NCI-H2081 treated with DMSO at 0.1 percent for 48 hours (cell line): ENCODE measurements at places on chromosomes 12 and 14.

DNA sequence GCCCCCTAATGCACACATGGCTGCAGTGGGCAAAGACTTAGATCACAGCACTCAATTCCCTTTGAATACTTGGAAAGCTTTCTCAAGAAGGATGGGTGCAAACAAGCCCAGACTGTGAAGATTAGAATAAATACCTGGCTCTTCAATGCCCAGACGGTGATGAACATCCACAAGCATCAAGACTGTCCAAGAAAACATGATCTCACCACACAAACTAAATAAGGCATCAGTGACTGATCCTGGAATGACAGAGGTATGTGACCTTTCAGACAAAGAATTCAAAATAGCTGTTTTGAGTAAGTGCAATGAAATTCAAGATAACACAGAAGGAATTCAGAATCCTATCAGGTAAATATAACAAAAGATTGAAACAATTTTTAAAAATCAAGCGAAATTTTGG is 43.8 kb upstream of the ZDHHC17 start:
- DNase-seq: no peak

DNA sequence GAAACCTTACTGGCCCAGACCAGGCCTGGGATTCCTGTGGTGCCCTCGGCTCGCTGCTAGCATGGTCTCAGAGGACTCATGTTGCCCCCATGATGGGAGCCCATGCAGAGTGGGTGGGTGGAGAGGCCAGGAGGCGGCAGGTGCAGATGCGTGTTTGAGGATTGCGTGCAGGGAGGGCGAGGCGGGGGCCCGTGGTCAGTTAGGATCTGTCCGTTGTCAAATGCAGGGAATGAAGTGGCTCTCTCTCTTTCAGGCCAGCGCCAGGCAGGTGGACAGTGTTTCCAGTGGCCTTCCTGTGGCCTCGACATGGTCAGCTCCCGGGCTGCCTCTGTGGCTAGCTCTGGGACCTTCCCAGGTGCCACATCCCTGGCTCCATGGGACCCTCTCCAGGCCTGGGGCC is 39.3 kb upstream of the DLK1 start:
- no peak for DNase-seq

- no peak for DNase-seq
Measured at GRCh38 chr12:55696796-55697462, 10.8 kb downstream of the ITGA7 start.

- DNase-seq: no peak
Measured at GRCh38 chr12:121205491-121205890, 4.4 kb upstream of the P2RX4 start.

DNA sequence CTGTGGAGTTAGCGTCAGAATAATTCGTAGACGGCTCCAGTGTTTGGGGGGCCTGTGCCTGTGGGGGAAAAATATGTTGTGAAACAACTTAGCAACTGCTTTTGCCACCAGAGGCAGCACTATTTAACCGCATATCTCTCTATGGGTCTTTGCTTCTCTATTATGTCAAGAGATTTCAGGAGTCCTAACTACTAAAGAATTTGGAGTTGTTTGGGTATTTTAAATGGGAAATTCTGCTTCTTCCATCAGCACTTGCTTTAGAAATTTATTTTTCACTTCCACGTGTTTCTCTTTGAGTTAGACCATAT is 594 bp upstream of the CLEC14A start:
- no peak for DNase-seq

DNA sequence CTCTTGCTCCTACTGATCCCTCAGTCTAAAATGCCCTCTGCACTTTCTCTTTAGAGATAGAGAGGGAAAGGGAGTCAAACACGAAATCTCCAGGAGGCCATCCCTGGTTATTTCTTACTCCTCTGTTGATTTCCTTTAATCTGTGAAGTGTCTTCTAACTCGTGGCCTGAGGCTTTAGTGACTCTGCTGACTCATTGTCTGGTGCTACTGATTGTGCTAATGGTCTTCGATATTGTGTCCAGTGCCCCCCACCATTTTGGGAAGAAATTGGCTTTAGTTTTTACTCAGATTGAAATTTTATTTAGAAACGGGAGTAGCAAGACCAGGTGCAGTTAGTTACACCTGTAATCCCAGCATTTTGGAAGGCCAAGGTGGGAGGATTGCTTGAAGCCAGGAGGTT is 839 bp downstream of the CLEC9A start:
- DNase-seq: no peak

DNA sequence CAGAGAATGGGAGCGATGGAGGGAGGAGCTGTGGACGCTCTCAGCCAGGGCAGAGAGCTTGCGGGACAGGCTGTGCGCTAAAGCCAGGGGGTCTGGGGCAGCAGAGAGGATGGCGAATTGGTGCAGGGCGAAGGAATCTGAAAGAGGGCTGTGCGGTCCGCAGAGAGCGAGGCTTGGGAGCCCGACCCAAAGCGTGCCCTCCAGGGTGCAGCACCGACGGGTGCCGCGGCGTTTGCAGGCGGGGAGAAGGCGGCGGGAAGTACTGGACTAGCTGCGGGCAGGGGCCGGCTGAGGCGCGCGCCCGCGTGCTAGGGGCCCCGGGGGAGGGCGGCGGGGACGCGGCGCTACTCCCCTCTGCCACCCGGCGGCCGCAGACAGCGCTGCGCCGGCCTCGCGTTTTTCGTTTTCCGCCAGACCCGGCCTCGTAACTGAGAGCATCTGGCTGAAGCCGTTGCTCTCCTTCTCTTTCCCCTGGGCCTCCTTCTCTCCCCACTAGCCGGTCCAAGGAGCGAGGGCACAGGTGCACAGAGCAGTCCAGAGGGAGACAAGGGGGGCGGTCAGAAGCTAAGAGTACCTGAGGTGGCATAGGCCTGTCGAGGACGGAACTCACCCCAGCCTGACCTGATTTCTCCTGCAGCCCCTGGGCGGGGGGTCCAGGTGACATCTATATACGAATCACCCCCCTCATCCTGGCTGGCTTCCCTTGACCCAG is 24.9 kb downstream of the SLC6A12 start:
- DNase-seq: no peak

GRCh38 chr12:12201274-12201758 is 65.5 kb downstream of the LRP6 start:
- DNase-seq: no peak

DNA sequence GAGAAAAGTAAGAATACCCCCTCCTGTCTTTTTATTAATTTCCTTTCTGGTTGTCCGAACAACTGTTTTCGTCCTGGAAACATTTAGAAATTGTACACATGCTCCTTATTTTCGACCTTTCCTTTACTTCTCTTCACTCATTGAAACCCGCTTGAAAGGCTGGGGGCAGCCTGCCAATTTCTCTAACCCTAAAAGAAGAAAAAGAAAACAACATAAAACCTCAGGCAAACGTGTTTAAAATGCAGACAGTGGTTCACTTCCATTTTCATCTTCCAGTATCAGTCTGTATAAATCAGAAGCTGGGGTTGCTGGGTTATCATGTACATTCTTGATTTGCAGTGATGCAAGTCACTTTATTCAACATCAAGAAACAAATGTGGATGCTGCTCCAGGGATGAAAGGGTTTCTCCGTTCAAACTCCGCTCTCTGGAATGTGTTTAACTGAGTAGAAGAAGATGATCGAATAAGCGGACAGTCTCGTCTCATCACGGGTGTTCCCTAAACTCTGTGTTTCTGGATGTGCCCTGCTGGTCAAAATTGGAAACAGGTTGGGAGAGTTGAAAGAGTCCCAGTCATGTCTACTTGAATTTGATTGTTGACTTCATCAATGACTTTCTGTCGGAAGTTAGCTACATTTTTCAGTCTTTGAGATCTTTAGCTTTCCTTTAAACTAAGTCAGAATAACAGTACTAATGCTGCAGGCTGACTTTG is 1042.2 kb downstream of the BCL11B start:
- DNase-seq: no peak

GRCh38 chr14:77908847-77909246 is 108.9 kb downstream of the ADCK1 start:
- no peak for DNase-seq

DNA sequence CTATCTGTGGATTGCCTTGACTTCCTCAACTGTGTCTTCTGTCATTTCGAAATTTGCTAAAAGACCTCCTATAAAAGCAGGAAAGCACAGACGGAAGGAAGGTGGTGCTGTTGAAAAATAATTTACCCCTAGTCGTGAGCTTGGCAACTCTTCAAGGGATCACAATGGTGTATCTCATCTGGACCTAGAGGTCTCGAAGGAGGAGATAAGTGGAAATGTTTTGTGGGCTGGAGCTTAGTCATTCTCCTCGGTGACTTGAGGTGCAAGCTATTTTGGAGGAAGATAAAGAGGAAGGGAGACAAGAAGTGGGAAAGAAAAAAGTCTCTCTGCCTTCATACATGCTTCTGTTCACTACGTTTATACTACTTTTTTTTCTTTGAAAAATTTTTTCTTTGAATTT is 89.9 kb downstream of the FLRT2 start:
- no peak for DNase-seq

- DNase-seq: peak; percentile 5
Measured at GRCh38 chr14:77707355-77707723, 484 bp downstream of the ALKBH1 start.

GRCh38 chr12:24705216-24705615 is 243.7 kb downstream of the BCAT1 start:
- no peak for DNase-seq

DNA sequence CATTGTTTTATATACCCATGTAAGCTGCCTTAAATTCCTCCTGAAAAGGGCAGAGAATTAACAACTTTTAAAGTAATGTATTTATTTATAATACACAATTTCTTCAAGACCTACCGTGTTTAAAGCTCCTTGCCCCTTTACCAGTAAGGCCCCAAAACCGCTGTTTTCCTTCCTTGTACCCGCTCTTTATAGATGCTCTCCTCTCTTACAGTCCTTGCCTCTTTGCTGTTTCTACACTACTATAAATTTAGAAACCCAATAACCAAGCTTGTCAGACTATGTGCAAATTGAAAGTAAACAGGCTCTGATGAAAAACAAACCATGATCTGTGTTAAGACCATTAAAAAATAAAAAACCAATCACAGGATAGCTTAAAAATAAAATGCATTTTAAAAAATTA is 3.9 kb downstream of the MPHOSPH9 start:
- DNase-seq: no peak

GRCh38 chr12:105935106-105935505 is 203.6 kb downstream of the NUAK1 start:
- no peak for DNase-seq

DNA sequence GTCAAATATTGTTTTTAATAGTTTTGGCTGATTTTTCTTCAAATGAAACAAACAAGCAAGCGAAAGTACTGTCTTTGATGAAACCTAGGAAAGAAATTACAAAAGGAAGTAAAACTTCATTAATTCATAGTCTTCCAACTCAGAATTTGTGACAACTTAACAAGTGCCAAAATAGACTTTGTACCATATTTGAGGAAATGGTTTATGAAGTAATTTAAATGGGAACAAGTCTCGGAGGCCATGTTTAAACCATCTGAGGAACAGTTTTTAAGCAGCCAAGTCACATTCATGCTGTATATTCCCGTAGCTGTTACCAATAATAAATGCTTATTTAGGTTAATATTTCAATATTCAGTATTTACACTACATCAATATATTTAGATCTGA is 745 bp upstream of the ARHGDIB start:
- DNase-seq: no peak

- DNase-seq: no peak
Measured at GRCh38 chr12:49188201-49188915, 522 bp downstream of the TUBA1A start.

GRCh38 chr12:50265770-50266524 is 17.4 kb downstream of the LIMA1 start:
- no peak for DNase-seq

DNA sequence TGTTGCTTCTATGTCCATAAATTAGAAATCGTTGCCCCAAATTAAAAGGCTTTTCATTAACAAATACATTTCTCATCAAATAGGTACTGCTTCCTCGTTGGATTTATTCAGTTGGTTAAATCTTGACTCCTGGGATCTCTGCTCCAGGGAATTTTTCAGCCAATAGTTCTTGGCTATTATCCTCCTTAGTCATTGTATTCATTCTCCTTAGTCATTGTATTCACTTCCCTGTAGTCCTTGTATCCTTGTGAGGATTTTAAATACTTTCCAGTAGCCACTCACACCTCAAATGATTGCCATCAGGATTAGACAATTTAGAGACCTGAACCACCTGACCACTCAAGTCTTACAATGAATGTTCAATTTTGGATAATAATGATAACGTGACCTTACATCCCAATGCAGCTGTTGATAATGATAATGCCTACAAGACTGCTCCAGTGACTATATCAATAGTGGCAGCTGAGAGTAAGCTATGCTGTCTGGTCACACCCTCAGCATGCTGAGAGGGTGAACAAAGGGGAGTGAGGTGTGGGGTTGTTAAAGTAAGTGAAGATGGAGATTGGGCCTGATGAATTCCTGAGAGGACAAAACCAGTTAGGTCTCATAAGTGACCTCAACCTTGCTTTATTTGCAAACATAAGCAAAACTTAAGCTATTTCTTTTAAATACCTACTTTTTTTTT is 193.7 kb upstream of the RTL1 start:
- no peak for DNase-seq

DNA sequence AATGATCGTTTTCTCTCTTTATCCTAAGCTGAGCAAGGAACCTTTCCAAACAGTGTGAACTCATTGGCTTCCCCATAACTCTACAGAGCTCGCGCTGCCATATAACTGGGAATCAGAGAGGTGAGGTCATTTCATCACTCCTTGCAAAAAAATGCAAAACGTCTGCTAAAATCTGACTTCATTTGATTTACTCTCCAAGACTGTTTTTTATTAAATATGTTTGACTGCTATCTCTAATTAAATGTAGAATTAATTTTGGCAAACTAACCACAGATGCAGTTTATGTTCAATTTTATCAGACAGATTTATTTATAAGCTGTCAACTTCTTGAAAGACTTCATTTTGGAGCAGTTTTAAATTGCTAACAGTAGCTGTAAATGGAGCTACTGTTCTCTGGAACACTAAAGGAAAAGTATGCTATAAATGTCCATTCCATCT is 131.6 kb upstream of the SOX5 start:
- no peak for DNase-seq

DNA sequence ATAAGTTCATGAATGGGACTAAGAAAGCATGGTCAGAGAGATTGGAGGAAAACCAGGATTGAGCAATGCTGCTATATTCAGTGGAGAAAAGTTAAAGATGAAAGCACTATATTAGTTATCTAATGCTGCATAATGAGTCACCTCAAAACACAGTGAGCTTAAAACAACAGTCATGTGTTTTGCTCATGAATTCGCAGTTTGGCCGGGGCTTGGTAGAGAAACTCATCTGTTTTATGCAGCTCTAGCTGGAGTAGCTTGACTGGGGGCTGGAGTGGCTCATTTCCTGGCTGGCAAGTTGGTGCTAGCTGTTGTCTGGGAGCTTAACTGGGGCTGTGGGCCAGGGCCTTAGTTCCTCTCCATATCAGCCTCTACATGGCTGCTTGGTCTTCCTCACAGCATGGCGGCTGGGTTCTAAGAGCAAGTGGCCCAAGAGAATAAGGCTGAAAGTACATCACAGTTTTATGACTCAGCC is 90.1 kb downstream of the ADCK1 start:
- DNase-seq: no peak

DNA sequence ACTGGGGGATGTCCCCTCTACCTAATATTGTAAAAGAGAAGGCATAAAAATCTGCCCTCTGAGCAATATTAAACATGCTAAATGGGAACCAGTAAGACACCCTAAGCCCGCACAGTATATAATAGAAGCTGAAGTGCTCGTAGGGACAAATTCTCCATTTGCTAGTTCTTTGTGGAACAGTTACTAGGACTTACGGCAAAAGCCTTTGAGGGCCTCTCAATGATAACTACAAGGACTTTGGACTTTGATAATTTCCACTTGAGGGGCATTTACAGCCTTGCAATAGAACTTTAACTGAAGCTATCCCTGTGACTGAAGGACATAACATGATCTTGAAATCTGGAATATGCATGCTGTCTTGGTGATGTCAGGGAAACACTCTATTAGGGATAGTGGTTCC is 111.5 kb upstream of the IFNG-AS1 start:
- no peak for DNase-seq

- DNase-seq: no peak
Measured at GRCh38 chr12:68231229-68231628, 5.6 kb upstream of the IL26 start.
